ENCODE measurements at places on chromosomes 7 and 10. TPM values are rescaled to one million over a fixed set of nuclear protein-coding genes. Genes with fewer than 3 reads are reported as not detected.
A peak's percentile ranks its signal among the peaks of the same experiment; 100 is the strongest.

VIM gene
- total RNA-seq: 4,580 TPM

DNA sequence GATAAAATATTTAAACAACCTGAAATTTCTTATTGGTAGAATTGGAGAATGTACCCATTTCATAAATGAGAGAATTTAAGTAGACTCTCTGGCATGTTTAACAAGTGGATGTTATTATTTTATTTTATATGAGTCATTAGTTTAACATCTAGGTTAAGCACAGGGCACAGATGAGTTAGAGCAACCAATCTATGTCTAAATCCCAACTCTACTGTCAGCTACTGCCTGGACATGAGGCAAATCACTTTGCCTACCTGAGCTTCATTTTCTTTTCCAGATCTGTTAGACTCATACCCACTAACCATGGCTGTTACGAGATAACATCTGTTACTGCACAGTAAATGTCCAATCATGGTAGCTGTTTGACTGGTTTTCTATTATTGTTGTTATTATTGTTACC lies 251.1 kb downstream of the INHBA start:
- no peak overlapping the region for H3K4me3 ChIP-seq
- DNase-seq: no peak
- no peaks in the 10 kb centered on the region for H3K36me3 ChIP-seq
- H3K27me3 ChIP-seq: no peaks in the 10 kb centered on the region

NHLRC2 gene
- total RNA-seq: 29.2 TPM

YAE1 gene
- total RNA-seq: 15.2 TPM

CALCR gene
- total RNA-seq: 0.20 TPM

GRCh38 chr7:44309271-44310091 lies 15.9 kb downstream of the CAMK2B start:
- H3K36me3 ChIP-seq: no peaks in the 10 kb centered on the region
- no peak overlapping the region for H3K27ac ChIP-seq
- peak overlapping the region; percentile 33 for H3K4me3 ChIP-seq

GRCh38 chr7:69953136-69954067 lies 355.1 kb downstream of the AUTS2 start:
- DNase-seq: no peak
- H3K4me3 ChIP-seq: no peak overlapping the region
- no peaks in the 10 kb centered on the region for H3K36me3 ChIP-seq
- H3K27ac ChIP-seq: no peak overlapping the region
- H3K4me1 ChIP-seq: peaks cover 18% of the 10 kb centered on the region
